ENCODE measurements at places on chromosomes 1 and 21.

- DNase-seq: peak; percentile 18
These were observed 246.4 kb upstream of the HOOK1 start for GRCh38 chr1:59568158-59568935.

GRCh38 chr1:19723874-19724273 is 59.2 kb downstream of the HTR6 start:
- no peak for DNase-seq

GRCh38 chr1:156961709-156962108 is 41.3 kb downstream of the LRRC71 start:
- DNase-seq: no peak

- peak; percentile 98 for DNase-seq
These were observed 47.1 kb downstream of the ATP2B4 start for GRCh38 chr1:203673550-203674411.

GRCh38 chr21:41802198-41802584 is 35.3 kb upstream of the RIPK4 start:
- no peak for DNase-seq

DNA sequence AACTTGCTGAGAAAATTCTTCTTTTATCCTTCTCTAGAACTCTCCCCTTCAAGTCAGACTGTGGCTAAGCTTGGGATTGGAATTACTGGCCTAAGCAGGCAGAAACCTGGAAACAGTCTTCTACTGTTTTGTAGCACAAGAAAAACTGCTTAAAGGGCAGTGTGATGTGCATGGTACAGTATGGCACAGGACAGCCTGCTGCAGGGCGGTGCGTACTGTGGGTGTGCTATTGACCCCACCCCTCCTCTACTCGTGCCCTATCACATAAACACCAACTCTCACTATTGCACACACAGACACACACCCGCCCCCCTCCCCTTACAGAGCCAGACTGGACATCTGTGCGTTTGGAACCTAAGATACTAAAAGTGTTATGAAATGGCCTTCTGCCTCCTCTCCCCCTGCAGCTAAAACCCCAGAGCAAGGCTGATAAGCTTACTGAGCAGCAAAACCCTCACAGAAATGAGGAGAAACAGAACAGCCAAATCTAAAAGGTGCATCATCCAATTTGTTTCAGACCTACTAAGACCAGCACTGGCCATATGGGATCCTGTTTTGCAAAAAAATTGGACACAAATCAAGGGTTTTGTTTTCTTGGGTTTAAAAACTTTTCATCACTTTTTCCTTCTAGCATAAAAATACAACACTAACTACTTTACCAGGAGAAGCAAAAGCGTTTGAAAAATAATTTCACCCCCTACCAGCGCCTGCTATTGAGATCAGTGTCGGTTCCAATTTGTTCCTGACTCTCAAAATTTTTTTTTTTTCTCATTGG is 355.8 kb upstream of the LYPLAL1 start:
- DNase-seq: no peak

GRCh38 chr1:193348769-193349535 is 162.5 kb upstream of the B3GALT2 start:
- no peak for DNase-seq

GRCh38 chr1:93537924-93538323 is 90.0 kb downstream of the FNBP1L start:
- peak; percentile 76 for DNase-seq

- peak; percentile 27 for DNase-seq
These were observed 5.4 kb downstream of the HMGN2 start for GRCh38 chr1:26477446-26478152.

GRCh38 chr21:19870682-19871081 is 1127.5 kb upstream of the NCAM2 start:
- no peak for DNase-seq

- DNase-seq: no peak
These were observed 280.0 kb downstream of the NFIA start for GRCh38 chr1:61362351-61362750.

- DNase-seq: no peak
These were observed 48.6 kb downstream of the CEP350 start for GRCh38 chr1:180003026-180003695.

GRCh38 chr1:170660871-170661645 is 2.9 kb upstream of the PRRX1 start:
- DNase-seq: peak; percentile 62

- DNase-seq: no peak
These were observed 11.2 kb upstream of the RNF223 start for GRCh38 chr1:1085171-1085841.

DNA sequence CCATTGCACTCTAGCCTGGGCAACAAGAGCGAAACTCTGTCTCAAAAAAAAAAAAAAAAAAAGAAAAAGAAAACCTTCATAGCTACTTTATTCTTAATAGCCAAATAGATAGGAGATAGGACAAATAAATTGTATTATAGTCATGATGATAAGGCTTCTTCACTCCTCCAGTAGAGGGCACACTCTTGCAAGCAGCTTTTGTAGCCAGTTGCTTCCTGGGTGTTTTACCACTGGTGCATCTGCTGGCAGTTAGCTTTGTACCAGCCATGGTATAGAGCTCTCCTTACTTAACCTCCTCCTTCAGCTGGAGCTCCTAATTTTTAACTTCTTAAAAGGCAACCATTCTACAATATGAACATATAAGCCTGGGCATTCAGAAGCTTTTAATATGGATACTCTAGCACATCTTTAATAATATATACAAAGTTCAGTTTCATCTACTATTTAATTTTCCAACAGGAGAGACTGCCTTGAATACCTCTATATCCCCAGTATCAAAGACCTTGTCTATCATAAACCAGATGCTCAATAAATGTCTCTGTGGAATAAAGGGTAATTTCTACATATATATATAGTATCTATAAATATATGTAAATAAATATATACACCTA is 35.8 kb downstream of the EVI5 start:
- peak; percentile 61 for DNase-seq

- DNase-seq: no peak
These were observed 553.8 kb upstream of the PRMT6 start for GRCh38 chr1:106502659-106503058.

DNA sequence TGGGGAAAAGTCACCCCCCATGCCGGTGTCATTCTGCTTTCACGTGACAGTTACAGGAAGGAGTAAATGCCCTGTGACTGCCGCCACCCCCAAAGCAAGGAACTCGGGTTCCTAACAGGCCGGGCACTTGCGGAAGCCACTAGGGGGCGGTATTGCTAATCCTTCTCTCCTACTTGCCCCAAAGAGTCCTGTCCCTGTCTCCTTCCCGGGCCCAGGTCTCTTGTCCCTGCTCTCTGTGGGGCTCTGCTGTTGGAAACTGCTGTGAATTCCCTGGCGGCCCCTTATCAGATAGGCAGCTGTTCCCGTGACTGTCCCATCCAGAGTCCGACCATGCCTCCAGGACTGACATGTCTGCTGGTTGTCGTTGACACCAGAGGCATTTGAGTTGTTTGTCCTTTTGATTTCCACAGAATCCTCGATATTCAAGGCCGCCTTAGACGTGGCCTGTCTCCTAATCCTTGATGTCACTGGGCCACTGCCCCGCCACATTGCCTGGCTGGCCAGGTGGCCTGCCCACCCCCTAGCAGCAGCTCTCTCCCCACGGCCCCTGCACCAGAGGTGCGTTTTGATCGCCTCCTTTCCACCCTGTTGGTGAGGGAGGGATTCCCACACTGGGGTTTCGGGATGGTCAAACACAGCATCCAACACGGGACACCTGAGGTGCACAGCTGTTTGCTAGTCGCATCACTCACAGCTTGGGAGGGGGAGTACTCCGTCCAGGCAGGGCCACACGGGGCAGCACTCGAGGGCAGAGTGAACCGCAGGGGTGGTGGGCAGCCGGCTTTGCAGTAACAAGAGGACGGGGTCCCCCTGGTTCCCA is 37.3 kb downstream of the CHAF1B start:
- peak; percentile 67 for DNase-seq

- DNase-seq: no peak
These were observed 1388.8 kb downstream of the AMY1C start for GRCh38 chr1:105138458-105138893.

- peak; percentile 50 for DNase-seq
These were observed 1.3 kb upstream of the DUSP23 start for GRCh38 chr1:159779403-159779851.

DNA sequence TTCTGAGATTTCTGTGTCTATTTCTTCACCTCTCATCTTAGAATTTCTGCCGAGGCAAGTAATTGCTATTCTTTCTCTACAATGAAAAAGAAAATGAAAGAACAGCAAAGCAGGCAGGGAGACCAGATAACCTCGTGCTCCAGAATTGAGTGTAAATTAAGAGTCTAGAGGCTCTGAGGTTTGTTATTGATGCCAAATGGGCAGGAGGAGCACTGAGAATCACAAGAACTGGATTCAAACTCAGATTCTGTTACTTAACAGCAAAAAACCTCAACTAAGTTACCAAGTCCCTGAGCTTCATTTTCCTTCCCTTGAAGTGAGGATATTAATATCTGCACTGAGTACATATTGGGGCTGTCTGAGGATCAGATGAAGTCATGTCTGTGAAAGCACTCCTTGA is 5.5 kb upstream of the DDR2 start:
- DNase-seq: no peak

DNA sequence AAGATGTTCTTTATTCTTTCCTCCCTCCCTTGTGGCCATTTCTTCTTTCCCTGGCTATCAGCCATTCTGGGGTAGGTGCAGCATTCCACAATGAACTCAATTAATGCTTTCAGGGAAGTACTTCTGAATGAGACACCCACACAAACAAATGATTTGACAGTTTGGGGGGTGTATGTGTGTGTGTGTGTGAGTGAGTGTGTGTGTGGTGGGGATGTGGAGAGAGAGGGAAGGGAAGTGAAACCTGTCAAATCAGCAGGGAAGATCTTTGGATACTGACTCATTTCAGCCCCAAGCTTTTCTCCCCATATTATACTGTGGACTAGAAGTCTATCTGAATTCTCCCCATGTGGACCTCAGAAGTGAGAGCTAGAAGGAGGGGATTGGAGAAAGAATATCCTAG is 154.9 kb upstream of the CD34 start:
- no peak for DNase-seq

DNA sequence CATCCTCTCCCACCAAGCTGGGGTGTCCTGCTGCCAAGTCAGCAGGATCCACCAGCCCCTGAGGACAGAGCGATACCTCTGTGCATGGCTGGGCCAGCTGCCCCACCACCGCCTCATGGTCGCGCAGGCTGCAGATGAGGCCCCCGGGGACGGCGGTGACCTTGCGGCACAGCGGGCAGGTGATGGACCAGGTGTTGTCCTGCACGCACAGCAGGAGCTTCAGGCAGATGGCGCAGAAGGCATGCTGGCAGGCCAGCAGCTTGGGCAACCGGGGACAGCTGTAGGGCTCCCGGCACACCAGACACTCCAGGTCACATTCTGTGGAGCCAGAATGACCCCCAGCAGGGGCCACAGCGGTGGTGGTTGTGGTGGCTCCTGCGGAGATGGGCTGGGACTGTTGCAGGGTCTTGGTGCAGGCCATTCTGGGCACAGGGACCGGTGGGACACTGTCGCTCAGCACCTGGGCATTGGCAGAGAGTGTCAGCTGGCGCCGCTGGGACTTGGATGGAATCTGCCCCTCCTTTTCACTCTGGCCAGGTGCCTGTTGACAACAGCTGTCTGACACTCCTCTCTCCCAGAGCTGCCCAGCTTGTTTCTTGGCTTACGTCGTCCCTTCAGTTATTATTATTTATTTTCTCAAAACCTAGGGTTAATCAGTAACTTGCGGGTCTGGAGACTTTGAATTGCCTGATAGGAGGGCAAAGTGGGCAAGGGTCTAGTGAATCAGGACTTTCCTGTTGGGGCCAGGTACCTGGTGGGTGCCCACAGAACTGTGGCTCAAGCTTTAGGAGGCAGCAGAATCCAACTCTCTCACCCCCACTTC is at the start of gene RNF186:
TSS of gene RNF186 (minus strand) at position 603 of the 823 bp plus-strand sequence. CDS start at position 421, 182 bp downstream.
- DNase-seq: no peak

- DNase-seq: no peak
These were observed 14.6 kb downstream of the PALMD start for GRCh38 chr1:99660496-99660895.

DNA sequence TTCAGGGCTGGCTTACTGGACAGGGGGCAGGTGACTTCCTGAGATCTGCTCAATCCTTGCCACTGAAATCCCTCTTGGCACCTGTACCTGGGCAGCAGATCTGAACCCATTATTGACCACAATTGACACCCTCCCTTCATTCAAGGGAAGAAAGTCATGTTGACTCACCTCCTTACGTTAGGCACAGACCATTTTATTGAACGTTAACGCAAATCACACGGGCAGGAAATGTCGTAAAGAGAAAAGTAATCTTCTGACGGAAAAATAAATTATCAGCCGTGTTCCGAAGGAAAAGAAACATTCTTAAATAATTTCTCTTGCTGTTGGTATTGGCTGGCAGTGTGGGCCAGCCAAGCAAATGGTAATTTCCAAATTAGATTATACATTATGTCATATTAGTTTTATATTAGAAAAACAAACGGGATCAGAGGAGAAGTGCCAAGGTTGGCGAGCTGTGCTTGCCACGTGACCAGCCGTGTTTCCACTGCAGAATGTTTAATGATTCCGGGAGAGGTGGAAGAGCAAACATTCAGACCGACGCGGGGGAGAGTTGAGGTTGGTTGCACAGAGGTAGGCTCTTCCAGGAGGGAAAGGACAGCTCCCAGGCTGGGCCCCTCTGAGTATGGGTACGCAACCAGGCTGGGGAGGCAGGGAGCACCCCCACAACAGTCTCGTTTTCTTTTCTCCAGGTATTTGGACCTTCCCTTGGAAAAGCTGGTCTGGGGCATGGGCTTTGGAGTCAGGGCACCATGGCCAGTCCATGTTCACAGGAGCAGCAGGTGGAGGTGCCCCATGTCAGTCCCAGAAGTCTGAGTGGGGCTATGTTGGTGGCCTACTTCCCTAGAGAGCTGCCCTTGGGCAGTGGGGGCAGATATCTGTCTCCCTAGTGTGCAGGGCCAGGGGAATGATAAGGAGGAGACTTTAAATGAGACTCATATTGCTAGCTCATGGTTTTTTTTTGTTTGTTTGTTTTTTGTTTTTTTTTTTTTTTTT is 121.1 kb downstream of the FOXD2 start:
- no peak for DNase-seq

DNA sequence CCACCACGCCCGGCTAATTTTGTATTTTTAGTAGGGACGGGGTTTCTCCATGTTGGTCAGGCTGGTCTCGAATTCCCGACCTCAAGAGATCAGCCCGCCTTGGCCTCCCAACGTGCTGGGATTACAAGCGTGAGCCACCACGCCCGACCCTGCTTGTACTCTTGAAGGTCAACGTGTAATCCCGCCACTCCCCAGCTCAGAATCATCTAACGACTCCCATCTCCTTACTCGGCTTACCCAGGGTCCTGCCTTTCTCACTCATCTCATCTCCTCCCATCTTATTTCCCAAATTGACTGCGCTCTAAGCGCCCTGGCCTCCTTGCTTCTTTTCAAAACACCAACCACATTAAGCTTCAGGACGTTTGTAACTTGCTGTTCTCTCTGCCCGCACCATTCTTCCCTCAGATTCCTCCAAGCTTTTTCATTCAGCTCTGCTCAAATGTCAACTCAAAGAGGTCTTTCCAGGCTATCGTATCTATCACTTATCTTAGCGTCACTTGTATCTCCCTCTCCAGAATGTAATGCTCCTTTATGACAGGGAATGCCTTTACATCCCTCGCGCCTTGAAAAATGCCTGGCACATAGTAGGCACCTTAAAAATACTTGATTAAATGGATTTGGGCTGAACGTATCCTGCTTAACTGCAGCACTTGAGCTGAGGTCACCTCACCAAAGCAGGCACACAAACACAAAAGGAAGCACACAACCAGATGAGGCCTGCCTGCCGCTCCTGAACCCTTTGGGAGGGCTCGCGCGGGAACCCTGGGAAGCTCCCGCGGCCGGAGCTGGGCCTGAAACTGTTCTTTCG is 1.4 kb upstream of the USP1 start:
- no peak for DNase-seq
